ENCODE measurements at places on chromosomes 12 and 14.

- DNase-seq: no peak
Measured at GRCh38 chr12:9086087-9086486, 29.6 kb downstream of the A2M start.

DNA sequence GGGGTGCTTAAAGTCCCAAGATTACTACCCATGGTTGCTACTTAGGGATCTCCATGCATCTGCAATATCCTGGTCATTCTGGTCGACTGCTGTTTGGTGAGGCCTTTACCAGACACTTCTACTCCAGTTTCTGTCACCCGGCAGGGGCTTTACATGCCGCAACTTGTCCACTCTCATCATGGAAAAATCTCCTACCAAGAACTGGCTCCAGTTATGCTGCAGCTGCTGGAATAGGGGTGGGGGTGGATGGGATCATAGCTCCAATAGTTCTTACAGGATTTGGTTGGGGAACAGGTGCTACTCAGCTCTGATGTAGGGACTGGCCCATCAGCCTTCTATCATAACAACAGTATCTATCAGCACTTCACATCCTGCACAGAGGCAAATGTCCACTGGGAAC, 51.6 kb downstream of the SPTB start:
- no peak for DNase-seq

DNA sequence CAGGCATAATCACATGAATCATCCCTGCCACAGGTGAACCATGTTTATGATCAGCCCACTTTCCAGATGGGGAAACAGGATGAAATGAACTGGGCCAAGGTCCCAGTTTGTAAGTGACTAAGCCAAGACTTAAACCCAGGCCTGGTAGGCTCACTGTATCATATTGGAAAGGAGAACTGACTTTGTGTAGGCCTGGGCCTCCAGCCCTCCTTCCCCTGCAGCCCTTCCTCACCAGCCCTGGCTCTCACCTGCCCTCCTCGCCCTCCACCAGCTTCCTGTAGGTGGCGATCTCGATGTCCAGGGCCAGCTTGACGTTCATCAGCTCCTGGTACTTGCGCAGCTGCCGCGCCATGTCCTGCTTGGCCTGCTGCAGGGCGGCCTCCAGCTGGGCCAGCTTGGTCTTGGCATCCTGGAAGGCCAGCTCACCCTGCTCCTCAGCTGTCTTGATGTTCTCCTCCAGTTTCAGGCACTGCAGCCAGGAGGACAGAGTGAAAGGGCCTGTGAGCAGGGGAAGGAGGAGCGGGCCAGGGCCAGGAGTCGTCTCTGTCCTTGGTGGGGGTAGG, 19.8 kb downstream of the KRT80 start:
- peak; percentile 53 for DNase-seq

DNA sequence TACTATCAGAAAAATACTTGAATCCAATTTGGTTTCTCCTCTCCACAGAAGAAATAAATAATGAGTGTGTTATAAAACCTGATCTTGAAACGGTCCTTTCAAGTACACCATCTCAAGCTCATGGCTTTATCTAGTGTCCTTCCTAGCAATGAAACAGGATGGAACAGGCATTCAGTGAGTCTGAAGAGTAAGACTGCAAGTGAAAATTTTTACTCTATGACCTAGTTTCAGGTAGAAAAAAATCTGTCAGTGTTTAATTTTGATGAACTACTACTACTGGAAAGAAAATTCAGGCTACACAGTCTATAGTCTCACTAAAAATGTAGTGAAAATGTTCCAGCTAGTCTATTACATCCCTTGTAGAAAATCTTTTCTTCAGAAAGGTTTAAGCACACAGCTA, 7.7 kb downstream of the CBX5 start:
- DNase-seq: no peak

DNA sequence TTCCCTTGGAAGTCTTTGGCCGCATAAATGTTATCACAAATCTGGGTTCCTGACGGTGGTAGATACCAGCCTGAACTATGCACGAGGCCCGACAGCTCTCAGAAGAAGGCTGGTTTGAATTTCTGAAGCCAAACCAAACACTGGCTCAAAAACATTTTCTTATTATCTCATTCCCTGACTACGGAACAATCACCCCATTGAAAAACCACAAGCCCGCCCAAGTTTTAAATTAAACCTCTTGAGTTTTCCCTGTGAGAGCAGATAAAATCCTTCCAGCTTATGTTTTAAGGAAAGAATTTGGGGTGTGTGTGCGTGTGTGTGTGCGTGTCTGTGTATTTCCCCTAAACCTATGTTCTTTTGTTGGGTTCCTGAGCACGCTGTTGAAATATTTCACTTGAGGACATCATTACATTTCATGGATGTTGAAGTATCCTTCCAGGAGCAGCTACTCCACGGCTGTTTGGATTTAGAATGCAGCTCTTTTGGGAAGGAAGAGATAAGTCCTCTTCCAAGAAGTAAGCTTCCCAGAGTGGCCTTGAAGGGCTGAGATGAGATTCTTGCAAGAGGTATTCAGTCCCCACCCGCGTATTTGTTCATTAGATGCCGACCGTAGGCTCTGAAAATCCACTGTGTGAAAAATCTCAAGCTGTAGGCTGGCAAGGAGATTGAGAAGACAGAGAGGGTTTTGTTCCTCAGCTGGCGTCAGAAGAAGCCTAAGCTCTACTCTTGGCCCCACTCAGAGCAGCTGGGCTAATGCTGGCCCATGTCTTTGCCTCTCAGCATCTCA, 131.0 kb upstream of the NCOR2 start:
- DNase-seq: no peak

DNA sequence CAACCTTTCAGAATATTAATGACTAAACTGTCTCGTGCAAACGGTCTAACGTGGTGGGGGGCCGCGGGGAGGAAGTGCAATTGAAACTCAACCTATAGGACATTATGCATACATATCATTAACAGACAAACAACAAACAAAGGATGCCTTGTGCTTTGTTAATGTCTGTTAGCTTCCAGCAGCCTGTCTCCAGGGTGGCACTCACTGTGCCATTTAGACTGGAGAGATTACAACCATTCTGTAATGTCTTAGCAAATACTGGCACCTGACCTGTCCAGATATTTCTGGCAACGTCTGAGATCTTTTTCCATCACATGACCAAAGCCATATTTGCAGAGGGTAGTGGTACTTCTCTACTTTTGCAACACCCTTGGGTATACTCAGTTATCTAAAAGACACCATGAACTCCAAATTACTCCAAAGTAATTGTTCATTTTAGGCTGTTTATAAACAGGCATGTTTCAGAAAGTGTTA, 11.6 kb downstream of the BHLHE41 start:
- no peak for DNase-seq

- DNase-seq: no peak
Measured at GRCh38 chr14:102523569-102524450, 14.2 kb upstream of the ANKRD9 start.

- no peak for DNase-seq
Measured at GRCh38 chr12:75558287-75558686, 46.9 kb upstream of the KRR1 start.

- DNase-seq: no peak
Measured at GRCh38 chr14:90400904-90401561, 4.2 kb downstream of the CALM1 start.

DNA sequence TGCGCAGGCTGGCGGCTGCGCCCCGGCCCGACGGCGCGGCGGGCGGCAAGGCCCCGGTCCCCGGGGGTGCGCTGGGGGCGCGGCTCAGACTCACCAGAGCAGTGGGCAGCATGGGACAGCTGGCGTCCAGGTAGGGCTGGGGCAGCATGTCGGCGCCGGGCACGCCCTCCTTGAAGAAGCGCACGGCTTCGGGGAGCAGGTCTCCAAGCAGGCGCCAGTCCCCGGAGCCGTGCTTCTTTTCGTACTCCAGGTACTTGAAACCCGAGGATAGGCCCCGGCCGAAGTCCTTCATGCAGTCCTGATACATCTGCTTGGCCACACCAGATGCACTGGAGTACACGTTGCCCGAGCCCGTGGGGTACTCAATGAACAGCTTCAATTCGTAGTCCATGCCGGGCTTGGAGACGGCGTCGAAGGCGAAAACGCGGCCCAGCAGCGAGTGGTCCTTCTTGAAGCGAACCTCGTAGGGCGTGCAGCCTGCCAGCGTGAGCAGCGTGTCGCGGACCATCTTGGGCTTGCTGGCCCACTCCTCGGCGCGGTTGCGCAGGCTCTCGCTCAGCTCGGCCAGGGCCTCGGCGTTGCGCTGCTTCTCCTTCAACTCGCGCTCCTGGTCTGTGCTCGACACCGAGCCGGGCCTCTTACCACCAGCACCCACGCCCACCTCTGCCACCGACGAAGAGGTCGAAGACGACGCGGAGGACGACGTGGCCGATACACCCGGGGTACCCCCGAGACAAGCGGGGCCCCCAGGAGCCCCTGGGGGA, 2.2 kb downstream of the IRF2BPL start:
- DNase-seq: no peak

DNA sequence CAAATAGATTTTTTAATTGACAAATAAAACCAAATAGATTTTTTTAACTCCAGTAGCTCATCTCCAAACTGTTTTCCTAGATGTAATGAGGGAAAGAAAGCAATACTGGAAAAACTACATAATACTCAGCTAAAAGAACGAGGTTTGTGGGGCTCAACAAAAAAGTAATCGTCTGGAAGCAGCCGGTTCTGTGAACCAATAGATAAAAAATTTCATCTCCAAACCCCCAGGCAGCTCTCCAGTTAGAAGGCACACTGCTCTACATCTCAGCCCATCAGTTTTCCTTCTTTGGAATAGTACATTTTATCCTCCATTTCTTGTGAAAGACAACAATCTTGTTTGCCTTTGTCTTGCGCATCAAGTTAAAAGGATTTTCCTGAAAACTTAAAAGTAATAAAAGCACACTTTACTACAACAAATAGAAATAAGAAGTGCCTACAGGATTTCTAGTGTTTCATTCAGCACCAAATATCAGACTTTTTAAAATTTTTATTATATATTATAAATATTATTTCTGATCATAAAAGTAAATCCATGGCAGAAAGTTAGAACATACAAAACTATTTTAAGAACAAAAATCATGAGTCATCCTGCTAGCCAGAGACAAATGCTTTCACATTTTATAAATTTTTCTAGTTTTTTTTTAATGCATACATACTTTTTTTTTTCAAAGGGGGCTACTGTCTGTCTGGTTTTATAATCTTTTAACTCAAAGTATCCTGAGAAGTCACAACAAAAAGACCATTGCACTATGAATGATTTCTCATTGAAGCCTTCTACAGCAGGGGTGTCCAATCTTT, 67.7 kb downstream of the EPS8 start:
- DNase-seq: no peak

DNA sequence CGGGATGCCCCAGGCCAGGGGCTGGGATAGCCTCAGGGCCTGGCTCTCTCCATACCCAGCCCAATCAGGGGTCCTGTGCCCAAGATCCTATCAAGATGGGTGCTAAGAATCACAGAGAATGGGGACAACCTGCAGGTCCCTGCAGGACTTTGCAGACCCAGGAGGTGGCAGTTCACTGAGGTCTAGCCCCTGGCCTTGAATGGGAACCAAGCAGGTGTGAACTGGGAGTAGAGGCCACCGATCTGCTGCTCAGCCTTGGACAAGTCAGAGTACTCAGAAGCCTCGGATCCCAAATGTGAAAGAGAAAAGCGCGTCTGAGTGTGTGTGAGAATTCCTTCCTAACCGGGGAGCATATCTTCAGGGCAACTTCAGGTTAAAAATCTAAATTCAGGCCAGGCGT, 76.2 kb downstream of the ARL6IP4 start:
- no peak for DNase-seq

- DNase-seq: no peak
Measured at GRCh38 chr14:105187935-105188524, 6.9 kb upstream of the NUDT14 start.

GRCh38 chr12:81644503-81644902, 114.6 kb downstream of the PPFIA2 start:
- DNase-seq: no peak

All from endothelial cell (in vitro differentiated cells).